ENCODE measurements at places on chromosomes 1 and 21. TPM values are rescaled to one million over a fixed set of nuclear protein-coding genes. Genes with fewer than 3 reads are reported as not detected.

DNA sequence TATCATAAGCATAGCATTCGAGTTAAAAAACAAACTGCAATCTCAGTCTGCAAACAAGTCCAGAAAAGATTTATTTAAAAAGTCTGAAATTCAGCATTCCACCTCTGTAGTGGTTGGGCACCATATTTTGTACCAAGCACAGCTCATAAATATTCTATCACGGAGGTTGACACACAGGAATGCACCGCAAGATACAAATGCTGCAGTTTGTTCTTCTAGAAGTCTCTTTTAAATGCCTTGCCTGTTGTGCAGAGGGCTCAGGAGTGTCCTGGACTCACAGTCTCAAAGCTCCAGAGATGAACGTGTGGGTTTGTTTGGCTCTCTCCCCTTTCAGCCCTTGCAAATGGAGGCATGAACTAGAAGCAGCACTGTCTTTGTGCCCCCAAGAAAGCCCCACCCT, 212.4 kb upstream of the USP24 start:
- DNase-seq, result no peak

- no peak for DNase-seq
These were observed 1167.8 kb upstream of the NCAM2 start for GRCh38 chr21:19830446-19830845.

GRCh38 chr21:39175154-39175553, 8.1 kb downstream of the PSMG1 start:
- DNase-seq, result no peak

DNA sequence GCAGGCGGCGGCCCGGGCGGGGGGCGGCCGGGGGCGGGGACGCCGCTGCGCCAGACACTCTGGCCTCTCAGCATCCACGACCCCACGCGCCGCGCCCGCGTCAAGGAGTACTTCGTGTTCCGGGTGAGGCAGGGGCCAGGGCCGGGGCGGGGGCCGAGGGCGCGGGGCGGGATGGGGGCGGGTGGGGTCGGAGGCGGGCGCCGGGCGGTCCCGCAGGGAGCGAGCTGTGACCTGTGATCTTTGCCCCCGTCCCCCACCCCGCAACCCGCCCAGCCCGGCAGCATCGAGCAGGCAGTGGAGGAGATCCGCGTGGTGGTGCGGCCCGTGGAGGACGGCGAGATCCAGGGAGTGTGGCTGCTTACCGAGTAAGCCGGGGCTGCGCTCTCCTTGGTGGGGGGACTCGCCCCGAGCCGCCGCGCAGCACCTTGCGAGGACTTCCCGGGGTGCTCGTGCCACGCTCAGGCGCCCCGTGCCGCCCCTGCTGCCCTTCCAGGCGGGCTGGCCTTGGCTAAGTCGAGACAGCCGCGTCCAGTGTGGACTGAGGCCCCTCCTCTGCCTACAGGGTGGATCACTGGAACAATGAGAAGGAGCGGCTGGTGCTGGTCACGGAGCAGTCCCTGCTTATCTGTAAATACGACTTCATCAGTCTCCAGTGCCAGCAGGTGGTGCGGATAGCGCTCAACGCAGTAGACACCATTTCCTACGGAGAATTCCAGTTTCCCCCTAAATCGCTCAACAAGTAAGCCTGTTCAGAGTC, 514 bp downstream of the TPRG1L start:
- peak; percentile 91 for DNase-seq

Gene DPT
- 0.96 TPM for polyA plus RNA-seq

Gene AKR7A3
- 1.0 TPM for polyA plus RNA-seq

Gene HECTD3
- 24.9 TPM for polyA plus RNA-seq

- no peak for DNase-seq
These were observed at the start of gene DLGAP3 for GRCh38 chr1:34929497-34929852. Gene DLGAP3, minus strand, starts transcription at chr1:34929650. Its CDS starts 24,267 bp downstream, at chr1:34905383.

DNA sequence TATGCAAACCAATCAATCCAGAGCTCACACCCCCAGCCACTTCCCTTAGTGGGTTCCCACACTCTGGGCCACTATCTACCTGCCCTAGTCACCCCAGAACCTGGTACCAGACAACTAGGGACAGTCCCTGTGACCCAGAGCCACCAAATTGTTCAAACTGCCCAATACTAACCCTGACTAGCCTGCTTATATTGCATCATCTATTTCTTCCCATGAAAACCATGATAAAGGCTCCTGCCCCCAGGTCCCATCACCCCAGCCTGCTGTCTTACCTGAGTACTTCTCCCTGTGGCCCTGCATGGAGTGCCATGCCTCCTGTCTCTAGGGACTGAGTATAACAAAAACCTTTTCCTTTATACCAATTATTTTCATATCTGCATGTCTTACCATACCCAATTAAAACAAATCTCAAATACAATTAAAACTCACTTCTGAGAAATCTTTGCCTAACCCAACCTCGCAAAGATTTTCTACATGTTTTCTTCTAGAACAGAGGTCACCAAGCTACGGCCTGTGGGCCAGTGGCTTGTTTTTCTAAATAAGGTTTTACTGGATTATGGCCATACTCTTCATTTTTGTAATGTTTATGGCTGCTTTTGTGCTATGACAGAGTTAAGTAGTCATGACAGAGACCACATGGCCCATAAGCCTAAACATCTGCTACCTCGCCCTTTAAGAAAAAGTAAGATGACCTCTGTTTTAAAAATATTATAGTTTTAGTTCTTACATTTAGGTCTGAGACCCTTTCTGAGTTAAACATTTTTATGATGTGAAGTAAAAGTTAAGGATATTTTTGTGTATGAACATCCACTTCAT, 31.0 kb upstream of the NID1 start:
- no peak for DNase-seq

GRCh38 chr1:183609313-183609712, 19.1 kb upstream of the NCF2 start:
- no peak for DNase-seq

Gene TARBP1
- polyA plus RNA-seq, result 99.7 TPM

GRCh38 chr1:167101754-167102153, 7.9 kb downstream of the STYXL2 start:
- DNase-seq, result no peak

Gene PSRC1
- polyA plus RNA-seq, result 3.9 TPM

- DNase-seq, result no peak
These were observed 190.7 kb upstream of the KIAA0040 start for GRCh38 chr1:175383239-175383638.

All from spleen (tissue), 13 donors.